ENCODE measurements at places on chromosomes 1 and 21.

DNA sequence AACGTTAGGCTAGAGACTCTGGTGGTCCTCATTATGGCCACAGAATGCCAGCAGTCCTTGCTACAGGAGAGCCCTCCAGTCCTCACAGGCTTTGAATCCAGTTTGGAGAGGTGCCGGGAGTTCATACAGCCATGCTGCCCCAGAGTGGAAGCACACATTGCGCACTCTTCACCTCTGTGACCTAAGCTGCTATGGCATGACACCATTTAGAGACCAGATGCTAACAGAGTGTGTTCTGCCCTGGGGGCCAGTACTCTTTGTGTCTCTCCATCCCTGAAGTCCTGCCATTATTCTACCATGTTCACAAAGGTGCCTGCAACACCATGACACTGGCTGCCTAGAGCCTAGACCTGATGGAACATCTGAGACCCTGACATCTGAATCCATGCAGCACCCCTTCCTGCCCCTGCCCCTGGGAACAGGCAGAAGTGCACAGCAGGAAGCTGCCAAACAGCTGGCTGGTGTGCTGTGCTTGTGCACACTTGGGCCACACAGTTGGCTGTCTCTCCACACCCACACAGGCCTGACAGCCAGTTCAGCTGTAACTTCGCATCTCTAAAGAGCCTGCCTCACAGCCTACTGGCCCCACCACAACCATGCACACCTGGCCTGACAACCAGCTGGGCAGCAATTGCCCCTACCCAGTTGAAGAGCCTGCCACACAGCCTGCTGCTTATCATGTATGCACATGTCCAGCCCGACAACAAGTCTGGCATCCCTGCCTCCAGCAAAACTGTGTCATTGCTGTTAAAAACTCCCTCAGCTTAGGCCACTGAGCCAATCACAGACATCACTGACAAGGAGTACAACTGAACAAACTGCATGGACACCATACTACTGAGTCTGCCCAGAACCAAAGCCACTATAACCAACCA is 49.1 kb downstream of the MCOLN2 start:
- DNase-seq, result no peak

DNA sequence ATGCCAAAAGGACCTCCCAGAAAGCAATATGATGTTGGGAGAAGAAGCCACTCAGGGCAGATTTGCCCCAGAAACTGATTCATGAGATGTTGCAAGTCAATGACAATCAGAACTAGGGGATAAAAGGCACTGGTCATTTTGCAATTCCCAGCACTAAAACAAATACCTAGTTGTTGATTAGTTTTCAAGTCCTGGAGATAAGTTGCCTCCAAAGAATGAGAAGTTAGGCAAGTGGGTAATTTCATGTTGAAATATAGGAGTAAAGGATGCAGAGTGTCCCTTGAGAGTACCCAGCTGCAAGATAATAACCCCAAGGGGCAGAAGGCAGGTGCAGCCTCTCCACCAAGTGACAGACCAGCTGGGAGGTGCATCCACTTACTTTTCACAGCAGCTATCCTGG is 363.6 kb downstream of the PBX1 start:
- no peak for DNase-seq

DNA sequence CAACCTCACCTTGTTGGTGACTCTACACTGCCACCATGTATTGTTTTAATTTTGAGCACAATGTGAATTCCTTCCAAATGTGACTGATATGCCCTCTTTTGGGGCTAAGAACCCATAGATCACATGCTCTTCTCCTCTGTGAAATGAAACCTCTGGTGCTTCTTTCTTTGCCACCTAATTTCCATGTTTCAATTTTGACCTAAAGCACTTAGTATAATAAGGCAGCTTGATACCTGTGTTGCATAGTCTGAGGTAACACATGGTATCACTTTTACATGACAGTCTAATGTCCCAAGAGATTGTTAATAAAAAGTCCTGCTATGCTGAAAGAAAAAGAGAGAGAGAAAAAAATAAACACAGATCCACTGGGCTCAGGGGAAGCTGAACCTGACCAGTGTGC is 24.2 kb downstream of the CLEC20A start:
- no peak for DNase-seq

GRCh38 chr21:45611939-45612664 is 31.4 kb upstream of the PCBP3 start:
- DNase-seq, result no peak

- no peak for DNase-seq
Observed at GRCh38 chr21:37408464-37409193, 42.1 kb downstream of the DYRK1A start.

Measured in NCI-H2081 (cell line).